ENCODE measurements at places on chromosomes 12 and 14.

DNA sequence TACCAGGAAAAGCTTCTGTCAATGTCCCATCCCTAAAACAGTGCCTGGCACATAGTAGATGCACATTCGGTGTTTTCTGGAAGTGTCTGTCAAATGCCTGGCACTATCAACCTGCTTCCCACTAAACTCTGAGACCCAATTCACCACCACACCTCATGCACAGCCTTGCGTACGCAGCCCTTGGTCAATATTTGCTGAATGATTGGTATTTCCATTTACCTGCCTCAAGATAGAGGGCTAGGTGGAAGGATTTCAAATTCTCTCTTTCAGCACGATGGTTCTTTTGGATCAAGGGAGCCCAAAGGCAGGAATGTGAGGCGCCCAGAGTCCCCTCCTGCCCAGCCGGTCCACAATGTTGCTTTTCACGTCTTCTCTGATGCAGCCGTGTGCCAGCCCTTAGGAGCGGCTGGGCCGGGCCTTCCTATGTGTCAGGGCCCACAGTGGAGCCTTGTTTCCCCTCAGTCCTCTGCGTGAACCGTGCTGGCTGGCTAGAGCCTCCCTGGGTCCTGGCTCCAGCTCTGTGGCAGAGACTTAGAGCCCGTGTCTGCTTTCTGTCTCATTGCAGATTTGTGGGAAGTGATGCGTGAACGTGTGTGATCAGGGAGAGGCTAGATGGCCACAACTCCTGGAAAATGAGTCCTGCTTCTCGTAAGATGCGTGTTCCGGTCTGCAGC is 99.9 kb upstream of the RFLNA start:
- DNase-seq, result no peak

- no peak for DNase-seq
These were observed 28.3 kb upstream of the FZD10 start for GRCh38 chr12:130133851-130134562.

DNA sequence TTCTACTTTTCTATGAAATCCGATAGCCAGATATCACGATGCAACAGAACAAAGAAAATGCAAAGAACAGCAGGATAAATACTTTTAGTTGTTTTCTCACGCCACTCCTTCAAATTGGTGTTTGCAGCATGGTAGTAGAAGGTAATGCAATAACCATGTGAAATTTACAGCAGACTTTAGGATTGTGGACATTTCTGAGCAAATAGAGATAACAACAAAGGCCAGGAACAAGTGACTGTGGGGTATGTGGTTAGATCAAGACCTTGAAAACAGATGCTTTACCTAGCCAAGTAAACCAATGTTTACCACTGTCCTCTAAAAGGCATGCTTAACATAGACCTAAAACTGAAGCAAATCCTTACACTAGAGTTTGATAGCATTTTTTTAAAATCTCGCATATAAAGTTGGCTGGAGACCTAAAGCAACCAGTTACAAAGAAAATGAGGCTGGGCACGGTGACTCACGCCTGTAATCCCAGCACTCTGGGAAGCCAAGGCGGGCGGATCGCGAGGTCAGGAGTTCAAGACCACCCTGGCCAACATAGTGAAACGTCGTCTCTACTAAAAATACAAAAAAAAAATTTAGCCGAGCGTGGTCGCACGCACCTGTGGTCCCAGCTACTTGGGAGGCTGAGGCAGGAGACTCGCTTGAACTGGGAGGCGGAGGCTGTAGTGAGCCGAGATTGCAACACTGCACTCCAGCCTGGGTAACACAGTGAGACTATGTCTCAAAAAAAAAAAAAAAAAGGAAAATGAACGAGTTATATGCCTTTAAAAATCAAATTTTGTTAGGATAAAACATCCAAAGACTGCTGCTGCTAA is 123.2 kb upstream of the FOXN3 start:
- DNase-seq, result no peak

DNA sequence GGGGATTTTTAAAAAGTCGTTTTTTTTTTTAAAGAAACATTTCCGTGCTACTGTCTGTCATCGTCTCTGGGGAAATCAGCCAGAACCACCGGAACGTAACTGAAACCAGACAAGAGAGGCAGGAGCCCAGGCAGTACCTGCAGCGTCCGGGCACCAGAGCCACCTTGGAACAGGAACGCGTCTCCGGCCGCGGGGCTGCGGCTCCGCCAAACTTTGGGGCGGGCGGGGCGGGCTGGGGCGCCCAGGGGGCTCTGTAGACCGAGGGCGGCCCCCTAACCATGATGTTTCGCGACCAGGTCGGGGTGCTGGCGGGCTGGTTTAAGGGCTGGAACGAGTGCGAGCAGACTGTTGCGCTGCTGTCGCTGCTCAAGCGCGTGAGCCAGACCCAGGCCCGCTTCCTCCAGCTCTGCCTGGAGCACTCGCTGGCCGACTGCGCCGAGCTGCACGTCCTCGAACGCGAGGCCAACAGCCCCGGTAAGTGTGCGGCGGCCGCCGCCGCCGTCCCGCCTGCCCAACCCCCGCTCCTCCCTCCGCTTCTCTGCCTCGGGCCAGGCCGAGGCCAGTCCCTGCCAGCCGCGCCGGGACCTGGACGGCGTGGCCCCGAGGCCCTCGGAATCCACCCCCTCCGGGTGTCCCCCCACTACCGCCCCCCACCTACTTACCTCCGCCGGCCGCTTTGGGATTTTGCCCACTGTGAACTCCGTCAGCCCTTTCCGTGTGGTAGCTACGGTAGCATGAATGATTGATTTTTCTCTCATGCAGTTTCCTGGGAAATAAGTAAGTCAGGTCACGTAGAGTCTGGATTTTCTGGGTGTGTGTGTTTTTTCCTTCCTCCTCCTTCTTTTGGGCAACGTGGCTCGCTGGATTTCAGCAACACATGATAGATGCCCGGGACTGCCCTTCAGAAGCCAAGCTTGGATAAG is 972 bp downstream of the SAMD4A start:
- DNase-seq, result peak; percentile 29

- no peak for DNase-seq
These were observed 41.8 kb downstream of the ARF6 start for GRCh38 chr14:49934646-49935045.
